ENCODE measurements at places on chromosomes 7 and 10.

GRCh38 chr10:1687190-1687589 is 50.1 kb downstream of the ADARB2 start:
- no peak for DNase-seq

GRCh38 chr10:49768329-49768728 is 6.2 kb upstream of the OGDHL start:
- DNase-seq, result no peak

DNA sequence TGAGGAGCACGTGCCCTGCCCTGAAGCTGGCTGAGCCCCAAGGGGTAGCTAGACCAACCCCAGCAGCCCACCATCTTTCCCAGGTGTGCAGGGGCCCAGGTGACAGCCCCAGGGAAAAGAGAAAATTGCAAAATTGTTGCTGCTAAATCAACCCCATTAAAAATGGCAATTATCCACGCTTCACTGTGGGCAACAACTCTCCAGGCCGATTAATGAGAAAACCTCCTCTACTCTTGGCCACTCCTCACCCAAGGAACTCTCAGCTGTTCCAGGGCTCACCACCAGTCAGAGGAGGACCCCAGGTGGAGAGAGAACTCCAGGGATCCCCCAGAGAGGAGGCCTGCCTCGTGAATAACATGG is 516.1 kb upstream of the MGMT start:
- no peak for DNase-seq

- DNase-seq, result no peak
Observed at GRCh38 chr7:83105948-83106347, 56.7 kb downstream of the PCLO start.

DNA sequence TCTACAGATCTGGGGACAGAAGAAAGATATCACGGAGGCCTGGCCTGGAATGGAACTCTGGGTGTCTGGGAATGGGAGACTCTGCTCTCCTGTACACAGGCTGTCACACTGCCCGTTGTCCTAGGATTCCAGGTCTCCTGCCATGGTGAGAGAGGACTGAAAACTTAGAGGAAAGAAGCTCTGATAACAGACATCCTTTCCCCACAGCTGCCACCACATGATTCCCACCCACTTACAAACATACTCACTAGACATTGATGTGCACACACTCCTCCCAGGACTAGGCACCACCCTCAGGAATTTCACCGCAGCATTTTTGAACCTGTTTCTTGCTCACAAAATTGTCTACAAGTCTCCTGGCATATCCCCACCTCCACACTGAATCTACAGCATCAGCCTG is 5.7 kb downstream of the ZNF92 start:
- DNase-seq, result peak; percentile 8

GRCh38 chr7:116633131-116633988 is 38.6 kb upstream of the MET start:
- DNase-seq, result no peak

- no peak for DNase-seq
Observed at GRCh38 chr7:158975526-158976467, 119.4 kb downstream of the DYNC2I1 start.

DNA sequence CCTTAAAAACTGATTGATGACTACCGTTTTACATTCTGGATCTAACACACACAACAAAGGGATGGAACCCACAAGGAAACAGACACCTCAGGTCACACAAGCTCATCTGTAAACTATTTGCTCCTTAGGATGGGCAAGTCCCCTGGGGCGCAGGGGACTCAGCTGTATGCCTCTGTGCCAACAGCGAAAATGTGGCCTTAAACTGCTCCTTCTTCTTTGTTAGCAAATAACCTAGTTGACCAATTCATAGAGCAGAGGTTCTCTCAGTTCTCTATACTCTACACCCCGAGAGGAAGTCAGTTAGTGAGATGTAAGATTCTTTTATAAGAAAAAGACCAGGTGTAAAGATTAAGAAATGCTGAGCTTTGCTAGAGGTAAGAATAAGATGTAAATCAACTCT is 181.9 kb upstream of the PRSS58 start:
- no peak for DNase-seq
